ENCODE measurements at places on chromosomes 7 and 10. TPM values are rescaled to one million over a fixed set of nuclear protein-coding genes. Genes with fewer than 3 reads are reported as not detected.

Gene COX19
- total RNA-seq: 12.1 TPM

Gene DKK1
- total RNA-seq: not detected

Gene KNDC1
- 25.1 TPM for total RNA-seq

Gene RSPH10B2
- total RNA-seq: 2.7 TPM

Gene JAKMIP3
- 0.13 TPM for total RNA-seq

Gene RFC2
- 9.5 TPM for total RNA-seq

Gene CCL26
- total RNA-seq: not detected

Gene CYP2W1
- total RNA-seq: not detected

Gene PRF1
- total RNA-seq: 14.1 TPM

Gene ITGA8
- 18.2 TPM for total RNA-seq

Gene OR6V1
- total RNA-seq: not detected

Gene RNLS
- 14.1 TPM for total RNA-seq

Gene AKR1C8
- total RNA-seq: 0.54 TPM

Gene GDI2
- total RNA-seq: 77.5 TPM

Gene HTR7
- total RNA-seq: 0.59 TPM

Gene MYH16
- total RNA-seq: 0.17 TPM

Gene CALCR
- total RNA-seq: 0.09 TPM

Gene CAMK2B
- not detected for total RNA-seq

Gene THSD7A
- total RNA-seq: 15.7 TPM

Gene NPSR1
- not detected for total RNA-seq

Gene ALOX5
- total RNA-seq: 183 TPM

Gene LZTS2
- total RNA-seq: 101 TPM

Gene SORCS1
- 0.10 TPM for total RNA-seq

Gene EN2
- not detected for total RNA-seq

Gene NKX1-2
- 0.09 TPM for total RNA-seq

Gene TMEM229A
- not detected for total RNA-seq

Gene MYPN
- total RNA-seq: not detected

Gene GRID2IP
- total RNA-seq: 1.0 TPM

Gene LGI1
- not detected for total RNA-seq

Gene UPK3B
- total RNA-seq: 31.4 TPM

Gene ARHGAP22
- 7.2 TPM for total RNA-seq

Gene RPEL1
- not detected for total RNA-seq

Gene VIPR2
- total RNA-seq: 0.40 TPM

Gene FAM180A
- not detected for total RNA-seq

Gene TMEM213
- total RNA-seq: 6.1 TPM

Gene ZNF467
- 15.7 TPM for total RNA-seq

Gene PDGFA
- 73.3 TPM for total RNA-seq

Measured in upper lobe of left lung (tissue), 6 donors.